Stimulated activated CD4-positive, alpha-beta T cell treated with anti-CD3 and anti-CD28 coated beads, Interleukin-1b, Interleukin-23, amount 100 ng/mL, for 1 hour (primary cell): ENCODE measurements at places on chromosomes 7 and 10.

DNA sequence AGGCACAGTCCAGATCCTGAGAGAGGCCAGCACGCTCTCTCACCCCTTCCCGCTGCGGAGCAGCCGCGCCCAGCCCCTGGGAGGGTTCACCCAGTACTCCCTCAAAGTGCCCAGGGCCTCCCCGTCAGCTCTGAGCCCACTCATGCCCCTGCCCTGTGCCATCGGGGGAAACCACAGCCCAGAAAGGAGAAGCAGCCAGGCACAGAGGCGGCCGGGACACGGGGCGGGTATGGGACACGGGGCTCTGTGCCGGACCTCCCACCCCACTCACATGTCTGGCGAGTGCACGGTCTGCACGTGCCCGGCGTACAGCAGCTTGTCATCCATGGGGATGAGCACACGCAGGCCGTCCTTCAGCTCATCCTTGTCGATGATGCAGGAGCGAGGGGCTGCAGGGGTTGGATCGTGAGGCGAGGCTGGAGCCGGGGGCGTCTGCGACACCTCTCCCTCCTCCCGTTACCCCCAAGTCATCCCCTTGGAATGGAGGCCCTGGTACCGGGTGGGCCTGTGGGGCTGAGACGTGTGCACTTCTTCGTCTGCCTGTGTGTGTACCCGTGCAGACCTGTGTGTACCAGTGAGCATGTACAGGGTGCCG, 38.2 kb downstream of the SLC29A4 start:
- no peak for DNase-seq

DNA sequence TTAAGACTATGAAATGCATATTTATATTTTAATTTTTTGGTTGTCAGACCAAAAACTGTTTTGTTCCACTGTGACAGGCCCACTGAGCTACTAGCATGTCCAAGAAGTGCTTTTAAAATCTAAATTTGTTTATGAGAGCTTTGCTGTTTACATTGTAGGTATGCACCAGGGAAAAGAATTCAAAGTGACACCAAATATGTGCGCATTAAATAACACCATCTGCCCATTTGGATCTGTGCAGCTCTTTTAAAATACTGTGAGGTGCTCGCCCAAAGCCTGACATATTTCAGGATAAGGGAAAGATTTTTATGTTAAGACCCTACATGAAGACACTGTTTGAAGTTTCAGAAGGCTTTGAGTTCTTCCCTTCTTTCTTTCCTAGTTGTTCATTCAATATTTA, 162.9 kb downstream of the ST7 start:
- DNase-seq, result no peak

- DNase-seq, result no peak
Observed at GRCh38 chr7:70178787-70179186, 580.5 kb downstream of the AUTS2 start.

- DNase-seq, result no peak
Observed at GRCh38 chr10:119189811-119190282, 11.2 kb upstream of the PRDX3 start.

GRCh38 chr10:53102424-53102823, 329.8 kb upstream of the MBL2 start:
- no peak for DNase-seq

DNA sequence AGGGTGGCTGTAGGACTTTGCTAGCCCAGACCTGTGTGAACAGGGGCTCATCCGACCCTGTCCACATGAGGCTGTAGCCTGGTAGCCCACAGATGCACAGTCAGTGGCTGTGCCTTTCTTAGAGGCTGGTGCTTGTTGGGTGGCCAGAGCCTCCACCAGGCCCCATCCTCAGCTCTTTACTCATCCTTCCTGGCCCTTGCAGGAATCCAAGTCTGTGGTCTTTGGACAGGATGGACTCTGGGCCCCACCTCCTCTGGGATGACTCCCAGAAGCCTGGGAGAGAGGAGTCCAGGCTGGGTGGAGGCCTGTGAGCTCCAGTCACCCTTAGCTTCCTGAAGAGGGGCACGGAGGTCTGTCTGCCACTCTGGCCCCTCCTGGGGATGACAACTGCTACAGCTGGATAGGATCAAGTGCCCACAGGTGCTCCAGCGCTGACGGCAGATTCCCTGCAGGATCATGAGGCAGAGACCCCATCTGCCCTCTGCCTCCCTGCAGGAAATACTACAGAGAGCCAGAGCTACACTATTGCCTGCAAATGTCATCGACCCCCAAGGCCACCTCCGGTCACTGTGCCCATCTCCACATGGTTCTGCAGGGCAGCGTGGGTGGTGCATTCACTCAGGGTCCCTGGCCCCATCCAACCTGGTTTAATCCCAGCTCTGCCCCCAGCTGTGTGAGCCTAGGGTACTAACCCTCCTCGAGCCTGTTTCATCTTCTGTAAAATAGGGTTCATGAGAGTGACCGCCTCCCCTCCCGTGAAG, 114.5 kb downstream of the PTPN20 start:
- DNase-seq, result no peak

- no peak for DNase-seq
Observed at GRCh38 chr10:48453451-48454301, 147.2 kb downstream of the MAPK8 start.

GRCh38 chr10:86254526-86255174, 111.9 kb downstream of the GRID1 start:
- DNase-seq, result no peak

DNA sequence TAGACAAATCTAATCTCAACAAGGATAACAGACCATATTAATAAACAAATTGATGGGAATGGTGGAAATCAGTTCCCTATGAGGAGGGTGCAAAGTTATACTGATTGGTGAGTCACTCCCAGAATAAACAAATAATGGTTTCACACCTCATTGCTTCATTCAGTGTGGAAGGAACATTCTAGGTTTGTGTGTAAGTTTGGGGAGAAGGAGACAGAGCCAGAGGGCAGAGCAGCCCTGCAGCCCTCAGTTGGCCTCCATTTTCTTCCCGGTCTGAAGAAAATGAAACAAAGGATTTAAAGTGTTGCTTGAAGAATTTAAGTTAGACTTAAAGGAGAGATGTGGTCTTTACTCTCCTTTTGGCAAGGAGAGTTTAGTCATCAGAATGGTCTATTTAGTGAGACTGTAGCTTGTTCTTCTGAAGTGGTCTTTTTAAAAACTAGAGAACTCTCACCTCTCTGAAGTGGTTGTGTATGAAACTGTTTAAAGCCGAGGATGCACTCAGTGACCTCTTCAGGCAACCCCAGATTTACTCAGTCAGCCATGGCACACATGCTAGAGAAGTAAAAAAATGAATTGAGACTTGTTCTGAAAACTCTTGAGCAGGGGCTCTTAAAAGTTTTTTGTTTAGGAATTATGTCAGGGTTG, 27.2 kb downstream of the IKZF1 start:
- no peak for DNase-seq

- no peak for DNase-seq
Observed at GRCh38 chr7:24880886-24881285, 99.1 kb downstream of the OSBPL3 start.

DNA sequence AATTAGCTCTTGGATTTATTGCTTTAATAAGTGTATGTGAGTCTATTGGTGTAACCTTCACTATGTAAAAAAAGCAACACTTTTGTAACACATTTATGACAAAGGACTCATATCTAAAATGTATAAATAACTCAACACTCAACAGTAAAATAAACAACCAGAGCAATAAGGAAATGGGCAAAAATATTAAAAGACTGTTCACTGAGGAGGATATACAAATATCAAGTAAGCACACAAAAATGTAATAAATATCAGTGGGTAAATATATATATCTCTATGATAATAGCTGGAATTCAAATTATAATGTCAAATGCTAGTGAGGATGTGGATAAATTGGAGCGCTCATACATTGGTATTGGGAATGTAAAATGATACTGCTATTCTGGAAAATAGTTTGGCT, 53.0 kb downstream of the HDAC9 start:
- no peak for DNase-seq

- DNase-seq, result no peak
Observed at GRCh38 chr7:11623093-11623678, 208.8 kb downstream of the THSD7A start.

GRCh38 chr7:69847921-69848612, 249.8 kb downstream of the AUTS2 start:
- no peak for DNase-seq

DNA sequence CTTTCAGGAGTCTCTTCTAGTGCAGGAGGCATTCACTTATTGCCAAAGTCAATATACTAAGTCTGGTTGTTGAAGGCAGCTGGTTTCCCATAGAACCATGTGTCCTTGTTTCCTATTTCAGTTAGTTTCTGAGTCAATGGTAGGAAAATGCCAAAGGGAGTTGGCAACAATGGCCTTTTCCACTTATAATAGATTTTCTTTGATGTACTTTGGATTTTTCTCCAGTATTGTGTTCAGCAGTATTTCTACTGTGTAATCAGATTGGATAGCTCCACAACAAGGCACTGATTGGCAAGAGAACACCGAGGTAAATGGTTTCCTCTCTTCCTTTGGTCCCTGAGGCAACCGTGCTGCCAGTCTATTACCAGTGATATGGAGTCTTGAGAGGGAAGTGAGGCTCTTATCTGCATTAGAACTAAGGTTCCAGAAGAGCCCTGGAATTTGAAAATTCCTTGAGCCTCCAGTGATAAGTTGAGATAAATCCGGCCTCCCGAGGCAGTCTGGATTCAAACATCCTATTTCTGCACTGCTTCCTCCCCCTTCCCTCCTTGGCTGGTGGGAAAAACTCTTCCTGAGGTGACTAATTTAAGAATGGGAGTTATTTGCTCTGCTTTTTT, 7.9 kb upstream of the SEPTIN7 start:
- DNase-seq, result no peak

DNA sequence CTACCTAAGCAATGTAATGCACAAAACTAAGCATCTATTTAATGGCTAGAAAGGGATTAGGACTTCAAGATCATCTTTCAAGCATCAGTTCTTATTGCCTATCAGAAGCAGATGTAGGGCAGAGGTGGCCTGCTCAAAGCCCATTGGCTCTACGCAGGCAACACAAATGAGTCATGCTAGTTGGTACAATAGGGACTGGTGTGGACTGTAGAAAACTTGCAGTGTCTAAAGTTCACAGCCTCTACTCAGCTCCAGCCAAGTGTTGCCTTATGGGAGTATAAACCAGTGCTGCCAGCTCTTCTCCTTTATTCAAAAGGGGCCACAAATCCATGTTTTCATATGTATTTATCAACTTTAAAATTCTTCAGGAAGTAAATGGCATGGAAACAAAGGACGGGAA, 31.7 kb downstream of the ASAH2 start:
- DNase-seq, result no peak

GRCh38 chr10:111187096-111187495, 110.3 kb downstream of the ADRA2A start:
- no peak for DNase-seq

DNA sequence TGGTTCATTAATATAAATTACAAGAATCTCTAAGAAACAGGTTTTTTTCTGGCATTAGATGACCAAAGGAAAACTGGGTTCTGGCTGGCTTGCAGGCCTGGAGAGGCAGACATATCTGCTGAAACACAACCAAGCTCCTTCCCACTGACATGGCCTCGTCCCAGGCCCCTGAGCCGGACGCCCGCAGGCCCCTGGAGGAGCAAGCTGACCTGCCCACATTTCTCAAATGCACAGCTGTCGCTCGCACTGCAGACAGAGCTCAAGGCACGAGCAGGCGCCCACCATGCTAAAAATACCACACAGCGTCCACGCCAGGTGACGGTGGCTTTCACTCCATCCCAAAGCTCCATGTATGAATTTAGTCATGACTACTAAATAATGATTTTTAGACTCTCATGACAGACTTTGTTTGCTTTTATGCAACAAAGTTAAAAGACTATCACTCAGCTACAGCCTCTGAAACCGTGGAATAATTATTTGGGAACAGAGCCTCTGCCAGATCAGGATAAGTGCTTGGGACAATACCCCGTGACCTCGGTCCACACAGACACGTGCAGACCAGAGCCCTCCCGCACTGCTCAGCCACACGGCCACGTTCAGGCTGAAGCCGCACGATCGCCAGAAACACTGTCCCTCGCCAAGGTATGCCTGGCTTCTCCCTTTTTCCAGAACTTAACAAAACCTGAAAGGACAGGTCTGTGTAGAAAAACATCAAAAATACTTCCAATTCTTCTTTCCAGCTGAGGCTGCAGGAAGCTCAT, 71.1 kb downstream of the DIP2C start:
- no peak for DNase-seq

GRCh38 chr10:18325889-18326531, 185.8 kb downstream of the CACNB2 start:
- DNase-seq, result no peak

- DNase-seq, result no peak
Observed at GRCh38 chr10:131195558-131196159, 115.9 kb downstream of the TCERG1L start.

GRCh38 chr7:137970253-137970975, 31.5 kb downstream of the CREB3L2 start:
- no peak for DNase-seq

DNA sequence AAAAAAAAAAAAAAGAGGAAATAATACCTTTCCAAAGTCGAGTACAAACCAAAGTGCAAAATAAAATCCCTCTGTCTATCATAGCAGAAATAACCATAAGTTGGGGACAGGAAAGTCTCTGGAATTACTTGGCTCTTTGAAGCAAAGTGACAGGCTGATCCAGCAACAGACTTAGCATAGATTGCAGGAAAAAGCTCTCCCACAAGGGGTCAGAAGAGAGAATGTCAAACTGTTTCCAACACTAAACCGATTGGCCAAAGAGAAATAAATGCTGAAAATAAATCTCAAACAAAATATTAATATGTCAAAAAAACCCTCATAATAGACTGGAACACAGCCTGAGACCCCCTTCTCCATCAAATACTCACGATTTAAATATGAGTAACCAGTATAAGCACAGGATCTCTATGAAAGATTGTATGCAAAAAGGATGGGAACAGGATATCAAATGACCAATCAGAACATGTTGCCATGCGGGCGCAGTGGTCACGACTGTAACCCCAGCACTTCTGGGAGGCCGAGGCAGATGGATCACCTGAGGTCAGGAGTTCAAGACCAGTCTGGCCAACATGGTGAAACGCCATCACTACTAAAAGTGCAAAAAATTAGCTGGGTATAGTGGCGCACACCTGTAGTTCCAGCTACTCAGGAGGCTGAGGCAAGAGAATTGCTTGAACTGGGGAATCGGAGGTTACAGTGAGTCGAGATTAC, 1000.7 kb upstream of the LRRN3 start:
- DNase-seq, result no peak

DNA sequence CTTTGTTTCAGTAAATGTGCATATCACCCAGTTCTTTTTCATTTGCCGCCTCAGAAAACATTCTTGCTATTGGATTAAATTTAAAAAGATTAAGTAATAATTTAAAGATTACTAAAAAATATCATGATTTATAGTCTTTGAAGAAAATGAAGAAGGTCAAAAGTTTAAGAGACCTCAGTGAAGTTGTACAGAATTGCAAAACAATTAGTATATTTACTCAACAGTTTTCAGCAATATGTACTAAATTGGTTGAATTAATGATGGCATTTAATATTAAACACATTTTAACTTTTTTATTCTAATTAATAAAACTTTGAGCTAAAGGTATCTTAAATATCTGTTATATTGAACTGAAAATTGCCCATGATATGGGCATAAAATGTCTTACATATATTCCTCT, 49.9 kb upstream of the KLF6 start:
- DNase-seq, result no peak
